ENCODE measurements at places on chromosomes 6 and 20.

DNA sequence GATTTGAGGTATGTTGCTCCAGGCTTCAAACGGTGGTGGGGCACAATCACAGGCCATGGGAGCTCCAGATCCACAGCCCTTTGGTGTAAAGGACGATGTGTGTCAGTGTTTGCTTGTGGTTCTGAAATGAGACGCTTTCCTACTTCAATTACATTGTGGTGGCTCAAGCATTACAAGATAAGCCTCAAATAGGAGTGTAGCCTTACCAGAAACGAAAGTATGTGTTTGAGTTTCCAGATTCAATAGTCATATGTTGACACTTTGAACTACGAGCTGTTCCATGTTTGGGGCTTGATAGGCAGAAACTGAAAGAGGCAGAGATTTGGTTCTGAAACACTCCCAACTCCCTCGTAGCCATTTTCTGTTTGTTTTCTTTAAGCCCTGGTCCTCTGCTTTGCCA, 187.1 kb downstream of the MYLK4 start:
- DNase-seq, result no peak

GRCh38 chr6:26342106-26343004, 22.6 kb upstream of the BTN3A2 start:
- DNase-seq, result no peak

- no peak for DNase-seq
Observed at GRCh38 chr6:119060255-119060907, 18.1 kb downstream of the FAM184A start.

DNA sequence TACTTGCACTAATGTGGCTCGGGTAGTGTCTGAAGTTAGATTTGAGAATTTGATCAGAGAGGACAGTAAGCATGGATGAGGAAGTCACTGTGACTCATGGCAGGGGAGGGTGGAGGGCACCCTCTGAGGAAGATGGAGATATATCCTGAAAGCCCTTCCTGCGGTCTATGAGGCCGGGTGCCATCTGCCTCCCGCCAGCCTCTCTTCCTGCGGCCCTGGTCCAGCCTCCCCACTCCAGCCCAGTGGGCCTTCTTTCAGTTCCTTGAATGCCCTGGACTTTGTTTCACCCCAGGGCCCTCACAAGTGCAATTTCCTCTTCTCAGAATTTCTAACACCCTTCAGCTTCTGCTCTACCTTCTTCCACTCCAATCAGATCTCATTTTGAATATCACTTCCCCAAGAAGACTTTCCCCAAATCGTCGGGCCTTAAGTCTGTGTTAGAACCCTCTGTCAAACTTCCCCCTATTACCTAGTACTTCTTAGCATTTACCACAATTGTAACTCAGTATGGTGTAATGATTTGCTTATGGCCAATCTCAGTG, 20.2 kb upstream of the TNFAIP3 start:
- no peak for DNase-seq

DNA sequence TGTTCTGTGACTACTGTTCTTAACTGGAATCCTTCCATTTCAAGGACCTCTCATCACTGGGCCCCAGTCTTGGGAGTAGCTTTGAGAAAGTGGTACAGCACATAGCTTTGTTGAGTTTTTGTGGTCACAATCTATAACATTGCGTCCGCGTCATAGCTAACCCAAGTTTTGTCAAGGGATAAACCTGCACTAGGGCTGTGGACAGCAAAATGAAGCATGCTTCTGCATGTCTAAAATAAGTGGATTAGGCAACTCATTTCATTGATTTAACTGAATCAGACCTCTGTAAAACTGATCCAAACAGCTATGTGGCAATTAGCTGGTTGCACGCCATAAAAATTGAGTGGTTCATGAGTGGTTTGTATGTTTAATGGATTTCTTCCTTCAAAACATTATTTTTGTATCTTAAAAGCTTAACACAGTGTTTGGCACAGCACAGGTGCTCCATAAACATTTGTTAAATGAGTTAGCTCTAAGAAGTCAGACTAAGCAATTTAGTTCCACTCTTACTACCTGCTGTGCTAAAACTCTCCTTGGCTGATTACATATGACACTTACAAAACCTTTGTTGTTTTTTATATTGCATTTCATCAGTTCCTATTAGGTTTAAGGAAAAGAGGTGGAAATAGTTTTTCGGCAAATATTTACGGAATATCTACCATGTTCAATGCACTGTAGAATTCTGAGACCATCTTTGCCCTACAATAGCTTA, 160.3 kb upstream of the ATXN1 start:
- no peak for DNase-seq

DNA sequence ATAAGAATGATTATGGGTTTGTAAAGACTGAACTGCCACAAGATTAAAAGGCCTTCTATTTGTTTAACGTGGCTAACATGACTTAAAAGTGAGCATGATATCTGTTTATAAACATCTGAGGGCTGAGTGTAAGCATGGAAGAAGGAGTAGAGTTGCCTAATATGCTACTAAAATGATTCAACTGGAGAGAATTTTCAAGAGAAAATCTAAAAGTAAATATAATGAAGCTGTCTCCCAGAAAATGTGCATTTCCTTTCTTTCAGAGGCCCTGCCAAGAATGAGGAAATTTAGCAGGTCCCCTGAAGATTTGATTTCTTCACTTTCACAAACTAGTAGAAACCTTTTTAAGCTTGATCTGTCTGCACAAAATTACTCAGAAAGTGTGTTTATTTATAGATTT, 4.2 kb upstream of the EYA4 start:
- no peak for DNase-seq

DNA sequence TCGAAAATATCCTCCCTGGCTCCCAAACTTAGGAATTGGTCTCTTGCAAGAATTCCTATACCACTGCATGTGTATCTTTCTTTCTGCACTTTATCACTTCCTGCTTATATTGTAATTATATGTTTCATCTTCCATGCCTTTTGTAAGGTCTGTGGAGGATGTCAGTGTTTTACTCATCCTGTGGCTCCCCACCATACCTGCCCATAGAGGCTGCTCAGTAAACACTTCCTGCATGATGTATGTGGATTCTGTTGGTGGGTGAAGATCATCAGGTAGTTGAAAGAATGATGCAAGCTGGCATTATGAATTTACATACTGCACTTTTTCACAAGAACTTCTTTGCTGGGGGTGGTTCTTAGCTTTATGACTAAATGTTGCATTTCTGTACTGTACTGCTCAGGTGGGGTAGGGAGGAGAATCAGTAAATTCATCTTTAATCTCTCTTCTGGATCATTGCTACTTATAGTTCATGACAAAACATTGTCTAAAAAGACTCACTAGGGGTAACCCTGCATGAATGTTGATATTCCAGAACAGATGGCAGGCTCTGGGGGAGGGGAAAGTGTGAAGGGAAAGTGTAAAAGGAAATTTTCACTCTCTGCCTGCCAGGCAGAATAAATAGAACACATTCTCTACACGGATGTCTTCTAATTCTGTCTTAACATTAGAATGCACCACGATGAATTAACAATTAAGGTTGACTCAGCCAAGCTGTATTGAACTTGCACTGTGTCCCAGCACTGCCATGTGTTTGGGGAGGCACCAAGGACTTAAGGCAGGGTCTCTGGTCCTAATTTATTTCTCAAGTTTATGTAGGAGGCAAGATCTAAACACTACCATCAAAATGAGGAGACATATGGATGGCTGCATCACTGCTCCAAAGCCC, 36.0 kb upstream of the KLHL31 start:
- DNase-seq, result no peak

- DNase-seq, result no peak
Observed at GRCh38 chr6:1015825-1016224, 296.1 kb upstream of the FOXQ1 start.

GRCh38 chr6:137342607-137343190, 123.5 kb upstream of the IFNGR1 start:
- DNase-seq, result no peak

GRCh38 chr6:137309078-137309762, 90.0 kb upstream of the IFNGR1 start:
- DNase-seq, result peak; percentile 4

DNA sequence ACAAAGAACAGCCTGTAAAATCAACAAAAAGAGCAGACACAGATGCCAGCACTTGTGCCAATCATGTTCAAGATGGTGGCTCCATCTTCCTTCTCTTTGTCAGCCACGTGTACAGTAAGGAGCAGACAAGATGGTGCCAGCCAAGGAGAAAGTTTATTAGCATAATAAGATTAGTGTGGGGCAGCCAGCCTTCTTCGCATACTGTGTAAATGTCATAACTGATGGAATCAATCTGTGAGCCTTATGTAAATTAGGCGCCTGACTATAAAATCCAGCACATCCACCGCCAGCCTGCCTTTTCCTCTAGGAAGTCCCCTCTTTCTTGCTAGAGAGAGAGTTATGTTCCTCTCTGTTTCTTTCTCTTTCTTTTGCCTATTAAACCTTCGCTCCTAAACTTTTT, 99.7 kb upstream of the RALGAPA2 start:
- no peak for DNase-seq

GRCh38 chr6:6616656-6617055, 28.1 kb downstream of the LY86 start:
- DNase-seq, result no peak

DNA sequence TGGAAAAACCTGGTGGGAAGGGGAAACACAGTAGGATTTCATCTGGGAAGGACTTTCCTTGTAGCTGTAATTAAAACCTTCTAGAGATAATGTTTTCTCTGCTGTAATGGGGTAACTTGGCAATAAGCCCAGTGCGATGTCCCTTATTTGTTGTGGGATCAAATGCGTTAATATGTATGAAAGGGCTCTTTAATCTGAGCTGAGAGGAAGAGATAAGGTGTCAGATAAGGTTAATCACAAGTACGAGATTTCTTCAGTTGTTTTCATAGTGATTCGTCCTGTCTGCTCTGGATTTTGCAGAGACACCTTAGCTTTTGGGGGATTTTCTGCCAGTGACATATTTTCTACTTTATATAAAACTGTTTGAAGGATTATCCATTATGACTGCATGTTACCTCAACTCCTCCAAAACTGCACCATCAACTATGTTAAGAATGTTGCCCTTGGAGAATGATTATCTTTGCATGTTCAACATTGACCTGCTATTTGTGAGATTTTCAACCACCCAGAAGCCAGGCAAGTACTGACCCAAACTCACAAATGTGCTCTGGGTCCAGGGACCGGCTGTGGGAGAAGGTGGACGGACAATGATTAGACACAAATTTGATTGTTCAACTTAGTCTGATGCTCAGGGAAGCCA, 21.2 kb upstream of the ELOVL5 start:
- DNase-seq, result no peak

GRCh38 chr6:166476634-166477215, 94.0 kb upstream of the MPC1 start:
- no peak for DNase-seq

- no peak for DNase-seq
Observed at GRCh38 chr6:130518588-130518987, 152.8 kb downstream of the TMEM200A start.

GRCh38 chr6:153162172-153162571, 31.1 kb upstream of the RGS17 start:
- DNase-seq, result no peak

GRCh38 chr20:57539889-57540288, 14.9 kb upstream of the CTCFL start:
- no peak for DNase-seq

- DNase-seq, result no peak
Observed at GRCh38 chr20:45826381-45827019, 612 bp downstream of the TNNC2 start.

- no peak for DNase-seq
Observed at GRCh38 chr6:43830775-43831174, 60.8 kb downstream of the VEGFA start.

DNA sequence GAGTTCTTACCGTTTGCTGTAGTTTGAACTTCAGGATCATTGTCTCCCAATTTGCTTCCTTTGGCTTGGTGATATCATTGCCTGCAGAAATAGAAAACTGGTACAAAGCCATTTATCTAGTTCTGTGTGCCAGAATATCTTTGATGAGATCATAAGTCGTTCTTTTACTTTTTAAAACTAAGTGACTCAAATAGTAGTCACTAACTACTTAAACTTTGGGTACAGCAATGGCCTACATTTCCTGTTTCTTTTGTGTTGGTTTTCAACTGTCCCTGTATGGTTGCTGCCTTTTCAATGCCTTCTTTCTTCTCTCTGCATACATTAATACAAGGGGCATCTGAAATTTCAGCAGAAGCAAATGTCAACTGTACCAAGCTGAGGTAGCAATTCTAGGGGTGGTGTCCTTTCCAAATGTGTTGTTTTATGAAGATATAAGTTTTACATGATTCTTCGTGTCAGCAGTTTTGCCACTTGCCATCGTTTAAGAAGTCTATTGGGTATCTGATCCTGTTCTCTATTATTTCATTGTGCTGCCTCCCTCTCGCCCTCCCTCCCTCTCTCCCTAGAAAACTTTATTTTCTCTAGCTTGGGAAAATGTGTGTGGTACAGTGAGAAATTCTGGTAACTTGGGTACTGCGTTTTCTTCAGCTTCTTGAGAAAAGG, 238.5 kb downstream of the FARS2 start:
- no peak for DNase-seq

GRCh38 chr6:72769459-72770125, 147.7 kb downstream of the KCNQ5 start:
- DNase-seq, result no peak

- no peak for DNase-seq
Observed at GRCh38 chr20:33009214-33010132, 2.0 kb downstream of the BPIFB2 start.

DNA sequence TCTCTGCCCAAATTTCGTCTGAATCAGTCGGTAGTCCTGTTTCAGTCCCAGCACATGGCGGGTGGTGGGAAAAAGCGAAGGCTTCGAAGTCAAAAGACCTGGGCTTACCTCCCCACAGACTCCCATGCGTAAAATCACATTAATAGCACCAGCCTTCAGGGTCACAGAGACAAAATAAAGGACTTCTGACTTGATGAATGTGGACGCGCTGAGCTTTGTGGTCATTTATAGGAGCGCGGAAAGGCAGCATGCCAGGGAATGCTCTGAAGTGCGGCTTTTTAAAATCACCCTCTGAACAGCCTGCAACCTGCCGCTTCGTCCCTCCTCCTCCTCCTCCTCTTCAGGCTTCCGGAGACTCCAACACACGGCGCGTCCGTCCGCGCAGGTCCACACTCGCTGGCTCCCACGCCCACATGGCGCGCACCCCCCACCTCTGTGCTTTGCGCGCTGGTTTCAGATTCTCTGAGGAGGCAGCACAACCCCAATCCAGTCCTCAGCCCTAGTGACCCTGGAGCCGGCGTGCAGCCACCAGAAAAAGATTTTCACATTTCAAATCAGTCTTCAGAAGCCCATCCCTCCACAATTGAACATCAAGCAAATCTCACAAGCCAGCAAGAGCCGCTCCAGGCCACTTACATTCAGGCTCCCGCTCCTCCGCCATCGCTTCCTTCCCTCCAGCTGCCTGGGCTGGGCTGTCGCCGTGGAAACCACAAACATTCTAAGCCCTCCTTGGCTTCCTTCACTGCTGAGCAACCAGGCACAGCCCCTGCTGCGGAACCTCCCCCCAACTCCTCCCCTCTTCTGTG, at the start of gene C6orf118:
Gene C6orf118, minus strand, starts transcription at position 680 of the 806 bp plus-strand sequence. Its CDS starts 19 bp downstream, at position 661.
- DNase-seq, result peak; percentile 32

Measured in NCI-H510A (cell line).